Activated naive CD4-positive, alpha-beta T cell treated with anti-CD3 and anti-CD28 coated beads, Interleukin-2, amount 50 U/mL, for 16 hours (primary cell): ENCODE measurements at places on chromosomes 16 and 17.

- no peak for DNase-seq
These were observed 68.8 kb downstream of the CMIP start for GRCh38 chr16:81513204-81514040.

GRCh38 chr17:40103071-40103661 is 2.8 kb upstream of the NR1D1 start:
- DNase-seq = no peak

GRCh38 chr17:57552114-57552624 is 192.9 kb downstream of the CCDC182 start:
- peak; percentile 18 for DNase-seq

DNA sequence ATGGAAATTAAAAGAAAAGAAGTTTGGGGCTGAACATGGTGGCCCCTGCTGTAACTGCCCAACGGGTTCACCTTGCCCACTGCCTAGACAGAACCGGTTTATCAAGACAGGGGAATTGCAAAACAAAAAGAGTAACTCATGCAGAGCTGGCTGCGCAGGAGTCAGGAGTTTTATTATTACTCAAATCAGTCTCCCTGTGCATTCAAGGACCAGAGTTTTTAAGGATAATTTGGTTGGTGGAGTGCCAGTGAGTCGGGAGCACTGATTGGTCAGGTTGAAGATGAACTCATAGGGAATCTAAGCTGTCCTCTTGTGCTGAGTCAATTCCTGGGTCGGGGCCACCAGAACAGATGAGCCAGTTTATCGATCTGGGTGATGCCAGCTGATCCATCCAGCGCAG is 4.4 kb upstream of the SCPEP1 start:
- no peak for DNase-seq

DNA sequence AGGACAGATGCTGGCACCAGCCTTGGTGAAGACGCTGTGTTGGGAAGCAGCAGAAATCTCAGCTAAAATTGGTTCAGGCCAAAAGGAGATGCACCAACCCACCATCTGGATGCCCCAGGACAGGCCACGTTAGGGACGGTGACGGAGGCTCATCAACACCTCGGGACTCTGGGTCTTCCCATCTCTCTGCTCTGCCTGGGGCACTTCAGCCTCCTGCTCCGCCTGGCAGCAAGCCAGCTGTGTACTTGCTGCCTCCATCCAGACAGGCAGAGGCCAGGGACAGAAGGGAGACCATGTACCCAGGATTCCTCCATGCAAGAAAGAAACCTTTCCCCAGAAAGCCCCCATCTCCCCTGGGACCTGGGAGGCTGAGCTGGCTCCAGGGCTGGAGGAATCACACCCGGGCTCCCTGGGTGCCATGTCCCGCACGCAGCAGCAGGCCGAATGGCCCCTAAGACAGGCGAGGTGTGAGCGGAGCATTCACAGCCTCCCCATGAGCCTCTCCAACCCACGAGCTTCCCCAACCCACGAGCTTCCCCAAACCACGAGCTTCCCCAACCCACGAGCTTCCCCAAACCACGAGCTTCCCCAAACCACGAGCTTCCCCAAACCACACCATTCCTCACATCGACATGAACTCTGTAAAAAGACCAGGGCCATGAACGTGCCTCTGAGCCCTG is 274.5 kb downstream of the C16orf95 start:
- DNase-seq = no peak

GRCh38 chr17:9003355-9004131 is 17.8 kb upstream of the NTN1 start:
- no peak for DNase-seq

DNA sequence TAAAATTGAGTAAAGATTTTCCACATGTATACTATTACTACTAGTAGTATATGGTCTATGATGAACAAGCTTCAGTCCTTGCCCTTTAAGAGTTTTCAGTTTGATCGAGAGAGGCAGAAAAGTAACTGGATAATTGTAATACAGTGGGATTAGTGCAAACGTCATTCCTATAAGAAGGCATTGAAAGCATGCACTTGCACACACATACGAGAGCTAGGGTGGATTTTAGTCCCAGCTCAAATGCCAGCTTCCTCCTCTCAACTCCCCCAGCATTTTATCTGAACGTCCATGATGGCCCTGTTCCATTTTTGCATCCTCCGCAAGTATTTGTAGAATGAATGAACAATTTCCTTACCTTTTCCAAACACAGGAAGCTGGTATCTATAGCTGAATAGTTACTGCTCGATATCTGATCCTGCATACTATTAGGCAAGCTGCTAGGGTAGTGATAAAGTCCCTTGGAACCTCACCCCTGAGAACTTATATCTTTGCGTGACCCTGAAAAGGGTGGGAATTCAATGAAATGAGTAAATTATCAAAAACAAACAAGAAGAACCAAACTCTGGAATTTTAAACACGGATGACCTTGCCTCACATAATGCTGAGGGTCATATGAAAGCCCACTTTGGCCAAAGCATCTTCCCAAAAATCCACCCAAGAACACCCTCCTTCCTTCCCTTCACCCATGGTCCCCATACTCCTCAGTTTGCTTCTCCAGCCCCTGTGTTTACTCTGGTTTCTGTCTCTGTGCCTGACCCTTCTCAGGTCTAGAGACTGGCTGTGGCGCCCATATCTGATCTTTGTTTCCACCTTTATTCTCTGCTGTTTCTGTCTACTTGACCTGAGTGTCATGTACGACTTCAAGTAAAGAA is 60.5 kb downstream of the TMEM100 start:
- no peak for DNase-seq

GRCh38 chr17:60256174-60256573 is 106.4 kb downstream of the CA4 start:
- DNase-seq = no peak

GRCh38 chr17:64565563-64565962 is 58.8 kb downstream of the CEP95 start:
- DNase-seq = no peak

- no peak for DNase-seq
These were observed 15.3 kb downstream of the TMEM204 start for GRCh38 chr16:1548727-1549126.

DNA sequence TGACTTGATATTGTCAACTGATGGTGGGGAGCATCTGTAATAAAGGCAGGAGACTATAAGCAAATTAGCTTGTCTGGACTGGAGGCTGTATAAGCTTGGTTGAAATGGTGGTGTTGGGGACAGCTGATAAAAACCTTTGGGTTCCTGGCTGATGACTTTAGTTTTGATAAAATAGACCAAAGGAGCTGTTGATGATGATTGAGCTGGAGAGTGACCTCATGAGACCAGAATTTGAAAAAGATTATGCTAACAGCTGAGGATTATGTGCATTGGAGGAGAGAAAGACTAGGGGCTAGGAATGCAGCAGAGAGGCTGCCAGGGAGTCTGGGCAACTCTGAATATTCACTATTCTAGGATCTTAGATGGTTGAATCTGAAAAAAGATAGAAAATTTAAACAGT is 8.7 kb upstream of the CDC27 start:
- no peak for DNase-seq

DNA sequence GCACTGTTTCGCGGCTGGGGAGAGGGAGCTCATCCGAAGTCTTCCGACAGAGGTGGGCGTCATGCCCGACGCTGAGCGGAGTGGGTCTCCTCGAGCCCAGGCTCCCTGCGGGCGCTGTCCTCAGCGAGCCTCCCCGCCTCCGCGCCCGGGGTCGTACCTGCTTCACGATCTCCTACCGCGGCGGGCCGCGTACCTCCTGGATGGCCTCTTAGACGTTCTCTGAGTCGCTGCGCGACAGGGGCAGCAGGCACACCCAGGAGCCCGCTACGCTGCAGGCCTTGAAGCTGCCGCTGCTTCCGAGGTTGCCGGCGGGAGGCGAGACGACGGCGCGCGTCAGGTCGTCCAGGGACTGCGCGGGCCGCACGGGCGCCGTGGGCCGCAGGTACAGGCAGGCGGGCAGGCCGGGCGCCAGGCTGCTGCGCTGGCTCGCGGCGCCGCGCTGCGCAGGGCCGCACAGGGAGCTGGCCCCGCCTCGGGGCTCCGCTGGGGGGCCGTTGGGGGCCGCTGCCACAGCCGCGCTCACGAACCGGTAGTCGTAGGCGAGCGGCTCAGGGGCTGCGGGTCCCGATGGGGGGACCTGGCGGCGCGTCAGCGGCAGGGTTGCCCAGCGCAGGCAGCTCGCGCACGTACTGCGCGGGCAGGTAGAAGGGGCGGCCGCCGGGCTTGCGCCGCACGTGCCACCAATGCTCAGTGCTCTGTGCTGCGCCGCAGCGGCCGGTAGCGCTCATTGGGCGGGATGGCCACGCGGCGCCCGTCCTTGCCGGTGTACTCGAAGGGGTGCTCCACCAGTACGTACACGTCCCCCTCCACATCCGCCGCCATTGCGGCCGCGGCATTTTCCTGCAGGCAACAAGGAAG is 116.4 kb upstream of the SMURF2 start:
- DNase-seq = no peak

GRCh38 chr16:69762814-69763598 is 874 bp downstream of the WWP2 start:
- no peak for DNase-seq

- no peak for DNase-seq
These were observed 424 bp downstream of the TEKT5 start for GRCh38 chr16:10694306-10694705.

- no peak for DNase-seq
These were observed 3.1 kb upstream of the BAIAP2 start for GRCh38 chr17:81031566-81032550.

DNA sequence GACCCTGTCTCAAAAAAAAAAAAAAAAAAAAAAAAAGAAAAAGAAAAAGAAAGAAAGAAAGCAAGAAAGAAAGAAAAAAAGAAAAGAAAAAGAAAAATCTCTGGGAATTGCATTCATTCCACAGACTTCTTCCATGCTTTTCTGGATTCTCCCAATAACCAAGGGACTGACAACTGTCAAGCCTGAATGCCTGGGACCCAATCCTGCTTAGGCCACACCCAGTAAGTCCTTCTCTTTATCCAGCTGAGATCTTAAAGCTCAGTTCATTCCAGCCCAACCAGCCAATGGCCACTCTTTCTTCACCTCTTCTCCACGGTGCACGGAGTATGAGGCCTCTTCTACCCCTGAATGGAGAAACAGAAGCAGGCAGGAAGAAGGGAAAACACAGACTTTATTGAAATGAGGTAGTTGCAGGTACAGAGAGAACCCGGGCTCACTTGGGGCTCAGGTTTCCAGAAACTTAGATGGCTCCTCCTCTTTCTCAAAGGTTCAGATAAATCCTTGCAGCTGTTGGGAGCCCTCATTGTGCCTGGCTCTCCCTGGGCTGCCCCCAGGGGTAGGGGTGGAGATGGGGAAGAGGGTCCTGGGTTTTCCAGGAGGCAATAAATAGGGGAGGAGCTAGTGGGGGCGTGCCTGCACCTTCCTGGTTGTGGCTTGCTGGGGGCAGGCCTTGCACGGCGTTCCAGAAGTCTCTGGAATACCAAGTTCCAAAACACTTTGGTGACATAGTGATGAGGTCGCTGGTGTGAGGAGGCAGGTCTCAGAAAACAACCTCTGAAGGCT is 2.5 kb downstream of the HOXB1 start:
- no peak for DNase-seq

DNA sequence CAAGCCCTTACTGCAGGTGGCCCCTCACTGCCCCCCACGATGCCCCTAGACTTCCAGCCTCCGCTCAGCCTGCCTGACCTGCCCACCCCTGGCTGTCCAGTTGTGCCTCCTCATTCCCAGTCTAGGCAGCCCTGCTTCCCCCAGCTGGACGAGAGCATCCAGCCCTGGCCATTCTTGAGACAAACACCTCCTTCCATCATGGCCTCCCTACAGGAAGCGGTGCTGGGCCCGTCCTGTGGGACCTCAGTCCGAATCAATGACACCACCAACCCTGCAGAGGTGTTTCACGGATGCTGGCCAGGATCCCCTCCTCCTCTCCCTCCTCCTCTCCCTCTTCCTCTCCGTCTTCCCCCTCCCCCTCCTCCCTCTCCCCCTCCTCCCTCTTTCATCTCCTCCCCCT is 28.3 kb downstream of the CCDC40 start:
- DNase-seq = no peak

GRCh38 chr17:44983563-44983962 is 15.5 kb upstream of the C1QL1 start:
- no peak for DNase-seq

GRCh38 chr16:3641801-3642396 is 12.6 kb upstream of the DNASE1 start:
- no peak for DNase-seq

GRCh38 chr17:21004016-21004930 is 38.5 kb downstream of the USP22 start:
- DNase-seq = no peak

- no peak for DNase-seq
These were observed 42.0 kb upstream of the ETV4 start for GRCh38 chr17:43588121-43588520.

DNA sequence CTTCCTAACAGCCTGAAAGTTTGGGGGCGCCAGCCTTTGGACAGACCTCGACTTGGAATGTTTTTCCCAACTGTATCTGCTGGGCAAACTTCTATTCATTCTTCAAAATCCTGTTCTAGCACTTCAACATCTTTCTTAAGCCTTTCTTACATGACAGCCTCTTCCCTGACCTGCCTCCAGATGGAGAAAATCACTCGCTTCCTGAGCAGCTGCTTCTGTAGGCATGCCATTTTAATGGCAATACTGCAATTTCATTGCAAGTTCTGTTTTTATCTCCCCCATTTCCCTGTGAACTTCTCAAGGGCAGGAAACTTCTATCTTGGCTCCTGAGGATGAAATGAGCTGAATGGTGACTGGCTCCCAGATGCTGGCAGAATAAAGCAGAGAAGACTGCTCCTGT is 128.8 kb upstream of the ASIC2 start:
- no peak for DNase-seq

DNA sequence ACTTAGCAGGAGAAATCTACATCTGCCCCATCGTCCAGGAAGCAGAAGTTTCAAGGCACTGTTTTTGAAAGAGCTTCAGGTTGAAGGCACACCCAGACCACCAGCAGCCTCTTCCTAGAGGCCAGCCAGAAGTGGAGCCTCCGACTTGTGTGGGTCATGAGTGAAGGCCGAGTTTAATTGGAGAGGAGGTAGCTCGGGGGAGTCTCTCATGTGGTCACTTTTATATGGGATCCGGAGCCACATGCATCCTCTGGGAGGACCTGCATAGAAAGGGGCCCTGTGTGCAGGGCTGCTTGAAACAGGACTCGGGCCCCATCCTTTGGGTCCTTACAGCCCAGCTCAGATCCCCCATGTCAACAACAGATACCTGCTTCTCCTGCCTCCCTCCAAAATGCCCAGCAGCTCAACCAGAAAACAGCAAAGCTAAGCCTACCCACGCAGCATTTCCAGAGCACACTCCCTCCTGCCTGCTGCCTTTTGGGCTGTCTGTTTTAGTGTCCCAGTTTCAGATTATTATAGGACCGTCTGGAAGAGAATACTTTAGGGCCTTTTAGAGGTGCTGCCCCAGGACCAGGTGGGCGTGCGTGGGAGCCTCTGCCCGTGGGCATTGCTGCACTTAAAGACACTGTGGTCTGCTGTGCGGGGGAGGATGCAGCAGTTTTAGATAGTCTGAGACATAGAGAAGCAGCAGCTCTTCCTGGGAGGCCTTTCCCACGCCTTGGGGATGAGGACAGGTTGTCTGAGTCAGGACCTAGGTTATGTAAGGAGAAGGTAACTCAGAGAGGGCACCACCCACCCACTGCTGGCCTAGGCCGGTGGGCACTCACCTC is 29.5 kb downstream of the MPRIP start:
- DNase-seq = no peak

GRCh38 chr17:28320215-28321061 is 1.4 kb downstream of the TMEM97 start:
- no peak for DNase-seq

GRCh38 chr16:53154513-53154912 is 99.7 kb downstream of the CHD9 start:
- no peak for DNase-seq
